ENCODE measurements at places on chromosomes 2 and 18.

- DNase-seq, result no peak
Measured at GRCh38 chr2:146027156-146027555, 1507.2 kb upstream of the ZEB2 start.

DNA sequence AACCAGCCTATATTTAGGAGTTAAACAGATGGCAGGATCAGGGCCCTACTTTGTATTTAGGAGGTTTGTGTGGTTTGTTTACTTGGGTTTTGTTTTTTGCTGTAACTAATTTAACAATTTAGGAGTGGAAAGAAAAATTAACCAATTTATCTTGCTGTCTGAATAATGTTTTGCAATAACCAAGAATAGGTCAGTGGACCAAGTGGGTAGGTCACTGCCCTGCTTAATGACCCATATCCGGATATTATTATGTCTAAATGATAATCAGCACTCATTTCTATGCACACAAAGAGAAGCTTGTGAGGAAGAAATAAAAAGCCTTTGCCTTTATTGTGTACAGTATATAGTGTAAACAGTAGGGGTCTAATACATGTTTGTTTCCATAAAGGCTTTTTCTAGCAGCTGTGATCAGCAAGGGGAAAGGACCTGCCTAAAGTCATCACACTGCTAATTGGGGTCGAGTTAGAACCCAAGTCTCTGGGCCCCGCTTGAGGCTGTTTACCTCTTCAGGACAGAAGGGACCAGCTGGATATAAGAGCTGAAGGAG, 76.6 kb downstream of the TGOLN2 start:
- no peak for DNase-seq

DNA sequence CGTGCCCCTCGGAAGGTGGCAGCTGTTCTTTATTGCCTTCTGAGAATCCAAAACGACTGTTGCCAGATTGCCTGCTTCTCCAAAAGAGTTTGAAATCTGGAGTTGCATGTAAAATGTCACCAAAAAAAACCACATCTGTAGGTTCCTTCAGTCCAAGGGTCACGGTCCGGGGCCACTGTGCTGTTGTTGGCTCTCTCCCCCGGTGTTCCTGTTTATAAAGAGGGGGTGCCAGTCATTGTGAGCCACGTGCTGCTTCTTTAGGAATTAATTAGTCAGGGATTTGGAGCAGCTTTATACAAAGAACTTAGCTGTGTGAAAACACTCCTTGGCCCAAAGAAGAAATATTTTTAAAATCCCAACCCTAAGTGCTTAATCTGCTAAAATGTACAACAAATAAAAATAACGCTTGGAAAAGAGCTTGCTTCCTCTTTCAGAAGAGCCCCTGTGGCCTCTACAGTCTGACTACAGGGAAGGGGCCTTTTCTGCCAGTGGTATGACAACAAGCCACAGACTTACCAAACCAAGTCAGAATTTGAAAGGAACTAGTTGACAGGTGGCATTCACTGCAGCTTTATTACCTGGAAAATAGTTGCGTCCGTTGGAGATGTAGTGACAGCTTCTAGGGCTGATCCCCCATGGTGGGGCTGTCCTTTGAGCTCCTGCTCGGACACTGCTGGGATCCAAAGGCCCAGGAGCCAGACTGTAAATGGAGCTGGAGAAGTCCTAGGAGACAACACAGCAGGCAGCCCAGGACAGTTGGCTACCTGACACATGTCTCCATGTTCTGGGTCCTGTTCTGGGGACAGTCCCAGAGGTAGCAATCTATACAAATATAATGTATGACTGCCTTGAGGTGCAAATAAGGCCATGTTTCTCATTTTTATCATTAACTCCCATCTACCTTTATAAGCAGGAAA, 84.5 kb upstream of the SLC1A4 start:
- DNase-seq, result no peak

GRCh38 chr2:218981881-218982585, 3.0 kb downstream of the FEV start:
- no peak for DNase-seq

DNA sequence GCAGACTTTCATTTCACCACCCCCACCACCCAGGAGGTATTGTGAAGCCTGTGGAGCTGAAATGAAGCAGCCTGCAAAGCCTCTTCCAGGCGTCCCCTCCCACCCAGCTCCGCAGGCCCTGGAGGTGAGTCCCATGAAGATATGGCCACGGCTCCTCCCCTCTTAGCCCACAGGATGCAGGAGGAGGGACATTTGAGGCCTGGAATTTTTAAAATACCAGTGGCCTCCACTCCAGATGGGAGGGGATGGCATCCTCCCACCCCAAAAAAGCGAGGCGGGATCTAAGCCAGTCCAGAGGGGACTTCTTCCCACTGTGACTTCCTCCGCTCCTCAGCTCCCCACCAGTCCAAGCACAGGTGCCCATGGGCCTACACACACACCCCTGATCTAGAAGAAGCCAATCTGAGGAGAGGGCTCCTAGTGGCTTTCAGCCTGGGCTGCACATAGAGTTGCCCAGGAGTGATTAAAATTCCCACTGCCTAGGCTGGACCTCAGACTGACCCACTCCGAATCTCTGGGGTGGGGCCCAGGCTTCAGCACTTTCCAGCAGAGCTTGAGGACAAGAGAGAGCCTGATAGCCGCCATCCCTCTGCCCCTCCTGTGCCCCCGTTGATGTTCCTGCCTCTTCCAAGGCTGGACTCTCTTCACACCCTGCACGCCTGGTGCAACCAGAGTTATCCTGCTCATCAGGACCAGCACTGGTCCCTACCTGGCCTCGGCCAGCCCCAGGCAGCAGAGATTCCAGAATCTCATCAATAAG, 206.9 kb downstream of the TNS1 start:
- DNase-seq, result no peak

- DNase-seq, result no peak
Measured at GRCh38 chr2:195662138-195662537, 5.1 kb downstream of the SLC39A10 start.

DNA sequence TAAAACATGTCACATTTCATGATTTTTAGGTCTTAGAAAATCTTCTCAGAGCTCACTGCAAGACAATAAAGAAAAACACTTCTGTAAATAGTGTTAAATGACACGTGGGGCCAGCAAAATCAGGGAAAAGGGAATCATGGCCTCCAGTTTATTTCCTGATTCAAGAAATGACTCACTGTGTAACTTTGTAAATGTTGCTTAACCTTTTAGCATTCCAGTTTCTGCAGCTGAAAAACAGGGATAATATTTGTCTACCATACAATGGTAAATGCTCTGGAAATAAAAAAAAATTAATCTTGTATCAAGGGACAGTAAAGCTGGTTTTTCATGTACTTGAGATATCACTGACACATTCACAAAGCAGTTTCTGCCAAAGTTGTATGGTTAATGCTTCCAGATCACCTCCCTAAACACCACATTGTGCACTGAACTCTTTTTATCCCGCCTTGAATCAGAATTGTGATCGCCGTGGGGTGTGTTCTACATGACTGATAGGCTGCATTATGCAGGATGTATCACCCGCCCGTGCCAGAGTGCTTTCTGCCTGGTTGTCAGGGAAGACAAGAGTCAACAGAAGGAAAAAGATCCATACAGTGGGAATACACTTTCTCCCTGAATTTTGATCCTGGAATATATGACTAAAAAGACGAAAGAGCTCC, 238.8 kb downstream of the IKZF2 start:
- peak; percentile 88 for DNase-seq

GRCh38 chr2:235858881-235859280, 309.3 kb downstream of the GBX2 start:
- DNase-seq, result no peak

GRCh38 chr2:220282236-220282635, 654.8 kb downstream of the SLC4A3 start:
- DNase-seq, result no peak

DNA sequence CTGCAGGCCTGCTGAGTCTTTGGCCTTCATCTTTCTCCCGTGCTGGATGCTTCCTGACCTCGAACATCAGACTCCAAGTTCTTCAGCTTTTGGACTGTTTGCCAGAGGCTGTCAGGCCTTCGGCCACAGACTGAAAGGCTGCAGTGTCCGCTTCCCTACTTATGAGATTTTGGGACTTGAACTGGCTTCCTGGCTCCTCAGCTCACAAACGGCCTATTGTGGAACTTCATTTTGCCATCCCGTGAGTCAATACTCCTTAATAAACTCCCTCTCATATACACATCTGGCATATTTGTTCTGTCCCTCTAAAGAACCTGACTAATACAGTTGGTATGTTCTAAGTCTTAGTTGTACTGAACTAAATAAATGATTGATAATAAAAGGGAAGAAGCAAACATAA, 702.8 kb upstream of the LINC00305 start:
- no peak for DNase-seq

All from cardiac fibroblast (primary cell).